ENCODE measurements at places on chromosomes 4 and X.
A peak's percentile ranks its signal among the peaks of the same experiment; 100 is the strongest.

- no peak for DNase-seq
Observed at GRCh38 chr4:10524196-10524833, 67.1 kb upstream of the ZNF518B start.

- DNase-seq: no peak
Observed at GRCh38 chr4:95742179-95742578, 97.7 kb upstream of the PDHA2 start.

DNA sequence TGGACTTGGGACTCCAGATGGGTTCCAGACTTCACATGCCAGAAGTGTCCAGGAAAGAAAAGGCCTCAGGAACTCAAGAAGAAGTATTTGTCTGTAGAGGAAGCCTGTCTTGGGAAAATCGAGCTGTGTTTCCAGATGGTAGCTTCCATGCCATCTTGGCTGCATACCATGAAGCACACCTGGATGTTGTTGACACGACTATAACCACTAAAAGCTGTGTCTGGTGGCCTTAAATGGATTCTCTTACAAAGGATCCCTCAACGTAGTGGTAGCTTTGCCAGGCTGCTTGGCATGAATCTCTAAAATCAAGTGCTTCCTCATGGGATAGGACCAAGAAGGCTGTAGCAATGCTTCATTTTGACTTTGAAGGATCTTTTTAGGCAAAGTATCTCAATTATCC, 313.4 kb upstream of the BOD1L1 start:
- no peak for DNase-seq

- peak; percentile 36 for DNase-seq
Observed at GRCh38 chr4:25160714-25161592, 704 bp upstream of the SEPSECS start.

GRCh38 chr4:78145008-78145407, 87.9 kb downstream of the FRAS1 start:
- DNase-seq: no peak

GRCh38 chr4:6191448-6192130, 8.8 kb downstream of the JAKMIP1 start:
- no peak for DNase-seq

DNA sequence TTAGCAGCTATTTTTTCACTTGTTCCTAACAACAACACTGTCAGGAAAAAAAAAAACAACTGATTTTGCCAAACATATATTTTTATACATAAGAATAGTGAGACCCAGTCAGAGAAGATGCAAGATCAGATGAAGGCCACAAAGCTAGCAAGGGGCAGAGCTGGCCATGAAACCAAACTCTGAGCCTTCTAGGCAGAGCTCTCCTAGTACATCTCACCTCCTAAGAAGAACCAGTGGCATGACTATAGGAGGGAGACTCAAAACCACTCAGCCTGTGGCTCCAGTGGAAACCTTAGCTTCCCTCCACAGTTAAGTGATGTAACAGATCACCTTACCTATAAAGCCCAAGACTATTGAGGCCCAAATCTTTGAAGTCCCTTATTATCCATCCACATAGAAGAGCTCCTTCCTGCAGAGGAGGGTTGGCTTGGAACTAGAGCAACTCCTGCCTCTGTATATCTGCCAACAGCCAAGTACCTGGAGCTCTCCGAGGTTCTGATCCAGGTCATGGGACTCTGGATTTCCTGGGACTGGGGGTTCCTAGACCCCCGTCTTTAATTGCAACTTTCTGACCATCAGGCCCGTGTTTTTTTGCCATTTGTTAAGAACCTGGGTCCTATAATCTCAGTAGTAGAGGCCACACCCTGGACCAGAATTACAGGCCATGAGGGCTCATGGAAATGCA, 136.5 kb downstream of the SH3KBP1 start:
- DNase-seq: no peak

- peak; percentile 69 for DNase-seq
Observed at GRCh38 chrX:66728818-66729271, 90.0 kb upstream of the EDA2R start.

GRCh38 chrX:152445926-152446325, 5.2 kb downstream of the GABRA3 start:
- DNase-seq: no peak

DNA sequence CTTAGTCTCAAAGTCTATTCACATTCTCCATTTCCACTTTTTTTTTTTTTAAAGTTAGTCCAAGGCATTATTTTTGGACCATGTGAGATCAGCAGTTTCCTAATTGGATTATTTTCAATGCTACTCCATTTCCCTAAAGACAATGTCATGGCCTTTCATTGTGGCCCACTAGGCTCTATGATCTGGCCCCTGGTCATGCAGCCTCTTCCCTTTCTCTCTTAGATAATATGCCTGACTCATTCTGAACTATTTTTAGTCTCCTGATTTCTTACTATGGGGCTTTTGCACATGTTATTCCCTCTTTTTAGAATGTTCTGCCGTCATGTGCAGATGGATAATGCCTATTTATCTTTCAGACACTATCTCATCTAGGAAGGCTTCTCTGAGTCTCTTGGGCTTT, 157.3 kb downstream of the TMA16 start:
- DNase-seq: no peak

DNA sequence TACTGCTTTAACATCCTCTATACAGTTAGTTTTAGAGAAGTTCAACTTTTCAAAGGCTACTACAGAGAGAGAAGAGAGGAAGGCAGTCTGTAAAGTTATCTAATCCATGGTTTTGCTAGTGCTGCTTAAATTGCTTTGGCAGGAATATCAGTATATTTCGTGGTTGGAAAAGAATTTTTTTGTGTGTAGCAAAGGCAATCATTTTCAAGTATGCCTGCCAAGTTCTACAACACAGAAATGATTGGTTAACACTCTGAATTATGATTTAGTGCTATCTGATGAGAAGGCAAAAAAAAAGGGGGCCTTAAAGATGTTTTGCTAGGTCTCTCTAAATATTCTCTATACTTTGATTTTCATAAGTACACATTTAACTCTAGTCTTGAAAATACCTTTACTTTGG, 133.1 kb downstream of the JADE1 start:
- no peak for DNase-seq

DNA sequence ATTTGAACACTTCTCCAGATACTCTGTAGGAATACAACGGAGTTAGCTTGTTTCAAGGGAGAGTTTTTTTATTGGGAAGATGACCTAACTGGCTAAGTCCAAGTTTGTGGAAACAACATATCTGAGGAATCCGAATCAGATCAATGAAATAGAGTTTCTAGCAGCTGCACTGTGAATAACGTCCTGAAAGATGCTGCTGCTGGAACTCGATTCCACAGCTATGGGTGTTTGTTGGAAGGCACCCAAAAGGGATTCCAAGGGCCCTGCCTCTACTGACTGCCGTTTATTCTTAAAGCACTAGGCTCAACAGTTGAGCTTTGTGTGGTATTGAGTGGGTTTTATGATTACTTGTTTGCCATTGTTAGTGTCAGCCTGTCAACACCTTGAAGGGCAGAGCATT, 6.6 kb upstream of the GBA3 start:
- no peak for DNase-seq

- no peak for DNase-seq
Observed at GRCh38 chrX:137896123-137896522, 330.2 kb downstream of the ZIC3 start.
